ENCODE measurements at places on chromosomes 12 and 14.

GRCh38 chr14:100723135-100723829 is 3.4 kb upstream of the DLK1 start:
- no peak for DNase-seq

GRCh38 chr12:2414810-2415567 is 362.2 kb downstream of the CACNA1C start:
- peak; percentile 45 for DNase-seq

GRCh38 chr12:128784030-128784760 is 39.6 kb downstream of the SLC15A4 start:
- DNase-seq: no peak

DNA sequence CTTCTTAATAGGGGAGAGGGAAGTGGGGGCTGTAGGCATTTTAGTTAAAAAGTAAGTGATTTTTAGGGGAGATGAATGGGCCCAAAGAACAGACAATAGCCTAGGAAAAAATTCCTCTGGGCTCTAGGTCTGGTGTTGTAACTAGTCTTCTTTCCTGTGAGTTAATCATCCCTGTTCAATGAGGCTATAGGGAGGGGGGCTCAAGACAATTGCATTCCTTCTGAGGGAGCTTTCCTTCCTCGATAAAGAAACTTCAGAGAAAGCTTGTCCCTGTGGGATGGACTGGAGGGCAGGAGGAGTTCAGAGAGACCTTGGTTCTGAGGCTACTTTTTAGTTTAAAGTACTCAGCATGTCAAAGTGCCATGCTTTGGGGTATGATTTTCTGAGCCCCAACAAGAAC is 127.2 kb downstream of the BBS10 start:
- no peak for DNase-seq

GRCh38 chr14:52190337-52190931 is 77.1 kb upstream of the PTGDR start:
- DNase-seq: no peak

All from fibroblast of skin of back (primary cell).